Large intestine (tissue), 12 donors: ENCODE measurements at places on chromosomes 3 and 15.
A peak's percentile ranks its signal among the peaks of the same experiment; 100 is the strongest.

GRCh38 chr3:87732294-87732693 is 326.5 kb downstream of the CGGBP1 start:
- H3K4me3 ChIP-seq, result no peak overlapping the region
- H3K4me1 ChIP-seq, result no peaks in the 10 kb centered on the region
- DNase-seq, result no peak
- H3K27me3 ChIP-seq, result no peaks in the 10 kb centered on the region
- H3K36me3 ChIP-seq, result no peaks in the 10 kb centered on the region

- H3K4me3 ChIP-seq, result no peak overlapping the region
- no peak for DNase-seq
- H3K27me3 ChIP-seq, result no peaks in the 10 kb centered on the region
- peaks cover 24% of the 10 kb centered on the region for H3K4me1 ChIP-seq
- peaks cover 65% of the 10 kb centered on the region for H3K36me3 ChIP-seq
These were observed 10.5 kb downstream of the ACOX2 start for GRCh38 chr3:58526515-58526957.

- no peaks in the 10 kb centered on the region for H3K27me3 ChIP-seq
- DNase-seq, result no peak
- H3K4me1 ChIP-seq, result no peaks in the 10 kb centered on the region
- no peak overlapping the region for H3K4me3 ChIP-seq
These were observed 304.1 kb downstream of the ZNF621 start for GRCh38 chr3:40828741-40829415.

DNA sequence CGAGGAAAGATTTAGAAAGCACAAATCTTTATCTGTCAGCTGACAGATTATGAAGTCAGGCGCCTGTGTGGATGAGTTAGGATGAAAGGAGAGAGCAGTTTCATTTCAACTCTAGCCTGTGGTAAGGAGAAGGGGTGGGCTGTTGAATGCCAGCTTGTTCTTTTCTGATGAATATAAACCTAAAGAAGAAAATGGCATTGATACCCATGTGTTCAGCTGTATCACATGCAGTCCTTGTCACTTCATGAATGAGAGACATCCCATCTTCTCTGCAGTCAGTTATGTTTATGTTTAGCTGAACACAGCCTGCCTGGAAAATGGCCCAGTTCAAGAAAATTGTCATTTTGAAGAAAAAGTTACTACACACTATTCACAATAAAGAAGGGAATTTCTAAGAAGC is 345.7 kb upstream of the RBMS3 start:
- no peak overlapping the region for H3K27ac ChIP-seq
- DNase-seq, result no peak
- no peaks in the 10 kb centered on the region for H3K4me1 ChIP-seq
- H3K36me3 ChIP-seq, result no peaks in the 10 kb centered on the region
- H3K4me3 ChIP-seq, result no peak overlapping the region

GRCh38 chr3:16328124-16328523 is 63.1 kb downstream of the OXNAD1 start:
- DNase-seq, result no peak
- no peaks in the 10 kb centered on the region for H3K27me3 ChIP-seq
- H3K36me3 ChIP-seq, result peaks cover 47% of the 10 kb centered on the region
- no peaks in the 10 kb centered on the region for H3K4me1 ChIP-seq
- no peak overlapping the region for H3K4me3 ChIP-seq

DNA sequence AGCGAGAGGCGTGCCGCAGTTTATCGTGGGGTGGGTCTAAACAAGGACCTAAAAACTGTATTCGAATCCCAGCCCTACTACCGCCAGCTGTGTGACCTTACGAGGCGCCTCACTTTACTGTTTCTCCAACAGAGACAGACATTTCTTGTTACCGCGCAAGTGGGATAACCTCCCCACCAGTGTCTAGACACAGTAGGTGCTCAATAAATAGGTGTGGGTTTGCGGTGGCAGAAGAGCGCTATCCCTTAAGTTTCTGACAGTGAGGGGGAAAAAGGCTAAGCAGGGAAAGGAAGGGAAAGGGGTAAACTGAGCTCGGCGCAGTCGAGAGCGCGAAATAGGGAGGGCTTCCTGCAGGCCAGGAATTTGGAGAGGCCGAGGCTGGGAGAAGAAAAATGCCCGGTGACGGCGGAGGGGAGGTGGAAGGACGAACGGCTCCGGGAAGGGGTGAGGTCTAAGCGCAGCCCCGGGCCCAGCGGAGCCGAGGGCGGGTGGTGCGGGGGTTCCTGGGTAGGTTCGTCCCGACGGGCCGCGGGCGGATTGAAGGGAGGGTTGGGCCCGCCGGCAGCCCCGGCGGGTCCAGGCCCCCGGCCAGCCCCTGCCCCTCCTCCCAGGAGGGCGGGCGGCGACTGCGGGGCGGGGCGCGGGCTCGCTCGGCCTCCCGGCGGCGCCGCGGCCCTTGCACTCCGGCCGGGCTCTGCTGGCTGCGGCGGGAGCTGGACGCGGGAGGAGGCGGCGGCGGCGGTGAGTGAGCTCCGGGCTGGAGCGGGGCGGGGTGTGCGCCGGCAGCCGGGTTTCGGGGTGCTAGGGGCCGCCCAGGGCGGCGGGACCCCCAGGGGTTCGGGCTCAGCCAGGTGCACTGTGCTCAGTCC is at the start of gene CGNL1:
Gene CGNL1, plus strand, starts transcription at position 679 of the 869 bp plus-strand sequence. CDS start 61,495 bp downstream, outside the sequence.
- no peaks in the 10 kb centered on the region for H3K36me3 ChIP-seq
- peak; percentile 32 for DNase-seq
- H3K4me3 ChIP-seq, result peak within 1 kb of the TSS; percentile 45
- H3K27ac ChIP-seq, result no peak within 1 kb of the TSS
- H3K4me1 ChIP-seq, result peaks cover 9% of the 10 kb centered on the region
- peaks cover 12% of the 10 kb centered on the region for H3K27me3 ChIP-seq

DNA sequence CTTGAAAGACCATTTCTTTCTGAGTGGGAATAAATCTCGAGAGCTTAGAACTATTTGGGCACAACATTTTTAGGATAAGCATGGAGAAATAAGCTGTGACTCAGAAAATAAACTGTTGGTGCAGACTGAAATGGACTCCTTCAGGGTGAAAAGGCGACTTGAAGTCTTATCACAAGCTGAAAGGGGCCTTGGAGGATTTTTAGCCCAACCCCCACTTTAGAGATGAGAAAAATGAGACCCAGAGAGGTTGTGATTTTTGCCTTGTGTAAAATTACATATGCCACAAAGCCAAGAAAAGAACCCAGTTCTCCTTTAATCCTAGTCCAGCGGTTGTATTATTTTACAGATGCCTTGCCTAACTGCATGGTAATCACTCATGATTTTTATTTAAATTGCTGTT is 1.5 kb downstream of the ATP1B3 start:
- H3K4me3 ChIP-seq, result peak overlapping the region; percentile 73
- DNase-seq, result peak; percentile 53
- no peaks in the 10 kb centered on the region for H3K4me1 ChIP-seq
- peaks cover under 1% of the 10 kb centered on the region for H3K36me3 ChIP-seq

DNA sequence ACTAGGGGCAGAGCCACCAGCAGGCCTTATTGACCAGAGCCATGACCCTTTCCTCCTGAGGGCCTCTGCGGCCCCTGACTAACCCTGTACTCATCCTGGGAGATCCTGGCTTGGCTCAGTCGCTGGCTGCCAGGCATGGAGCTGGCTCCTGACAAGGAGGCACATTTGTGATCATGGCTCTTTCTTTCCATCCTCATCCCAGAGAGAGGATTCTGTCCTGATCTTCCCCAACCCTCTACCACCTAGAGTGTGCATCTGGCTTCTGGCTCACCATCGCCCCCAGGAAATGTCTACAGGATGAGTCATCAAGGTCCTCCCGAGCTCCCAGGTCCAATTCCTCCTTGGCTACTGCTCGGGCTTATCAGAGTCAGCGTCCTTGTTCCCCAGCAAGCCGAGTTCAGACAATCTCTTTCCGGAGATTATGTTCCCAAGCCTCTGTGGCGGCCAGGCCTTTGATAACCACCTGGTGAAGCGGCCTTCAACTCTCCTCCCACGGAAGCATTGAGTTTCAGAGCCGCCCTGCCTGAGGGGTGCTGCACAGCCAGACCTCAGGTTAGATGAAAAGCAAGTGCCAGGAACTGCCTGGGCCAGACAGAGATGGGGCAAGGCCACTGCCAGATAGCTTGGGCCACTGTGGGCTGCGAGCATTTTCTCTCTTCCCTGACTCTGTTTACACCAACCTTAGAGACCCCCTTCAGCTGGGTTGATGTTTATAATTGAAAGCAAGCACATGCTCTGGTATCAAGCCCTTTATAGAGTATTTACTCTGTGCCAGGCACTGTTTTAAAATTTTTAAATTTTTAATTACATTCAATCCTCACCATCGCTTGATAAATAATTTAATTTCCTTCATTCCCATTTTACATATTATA is 44.3 kb upstream of the MRPS22 start:
- H3K27me3 ChIP-seq, result no peaks in the 10 kb centered on the region
- H3K27ac ChIP-seq, result no peak overlapping the region
- no peaks in the 10 kb centered on the region for H3K36me3 ChIP-seq
- no peak overlapping the region for H3K4me3 ChIP-seq
- H3K4me1 ChIP-seq, result no peaks in the 10 kb centered on the region

DNA sequence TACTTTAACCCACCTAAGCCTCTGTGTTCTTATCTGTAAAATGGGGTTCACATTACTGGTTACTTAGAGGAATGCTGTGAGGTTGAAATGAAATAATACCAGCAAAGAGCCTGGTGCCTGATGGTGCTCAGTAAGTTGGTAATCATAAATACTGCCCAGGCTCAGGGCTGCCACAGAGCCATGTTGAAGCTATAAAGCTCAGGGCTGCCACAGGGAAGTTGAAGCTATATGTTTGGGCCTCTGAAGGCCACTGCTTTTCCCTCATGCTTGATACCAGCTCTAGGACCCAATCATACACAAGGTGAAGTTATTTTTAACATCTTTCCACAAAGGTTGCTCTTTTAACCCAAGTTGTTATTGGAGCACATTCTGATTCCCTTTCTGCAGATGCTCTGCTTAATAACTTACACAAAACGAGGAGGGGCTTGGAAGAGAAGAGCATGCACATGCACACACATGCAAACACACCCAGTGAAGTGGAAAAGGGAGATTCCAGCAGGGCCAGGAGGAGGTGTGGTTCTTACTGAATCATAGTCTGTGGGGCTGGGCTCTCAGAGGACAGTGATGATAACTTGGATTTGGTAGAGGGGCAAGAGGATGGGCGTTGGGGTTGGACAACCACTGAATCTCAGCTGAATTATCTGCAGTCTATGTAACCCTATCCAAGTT is 17.4 kb downstream of the PARP14 start:
- H3K36me3 ChIP-seq, result peaks cover 75% of the 10 kb centered on the region
- DNase-seq, result no peak
- no peaks in the 10 kb centered on the region for H3K27me3 ChIP-seq
- H3K27ac ChIP-seq, result no peak overlapping the region
- H3K4me3 ChIP-seq, result no peak overlapping the region

DNA sequence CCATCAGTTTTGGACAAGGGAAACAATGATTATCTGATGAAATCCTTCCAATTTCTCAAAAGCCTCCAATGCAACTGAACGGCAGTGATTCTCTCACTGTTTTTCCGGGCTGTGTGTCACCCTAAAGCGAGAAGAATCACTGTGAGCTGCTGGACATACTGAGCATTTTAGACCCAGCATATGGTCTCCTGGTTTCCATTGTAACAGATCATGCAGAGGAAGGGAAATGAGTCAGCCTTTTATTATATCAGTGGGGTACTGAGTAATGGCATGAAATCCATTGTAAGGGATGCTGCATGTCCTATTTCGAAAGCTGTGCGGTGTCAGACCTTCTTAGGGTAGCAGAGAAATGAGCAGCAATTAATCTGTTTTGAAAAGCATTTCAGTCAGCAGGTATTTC is 287.1 kb downstream of the IL5RA start:
- H3K36me3 ChIP-seq, result no peaks in the 10 kb centered on the region
- no peaks in the 10 kb centered on the region for H3K4me1 ChIP-seq
- H3K27ac ChIP-seq, result no peak overlapping the region
- H3K27me3 ChIP-seq, result no peaks in the 10 kb centered on the region
- no peak for DNase-seq
- no peak overlapping the region for H3K4me3 ChIP-seq

DNA sequence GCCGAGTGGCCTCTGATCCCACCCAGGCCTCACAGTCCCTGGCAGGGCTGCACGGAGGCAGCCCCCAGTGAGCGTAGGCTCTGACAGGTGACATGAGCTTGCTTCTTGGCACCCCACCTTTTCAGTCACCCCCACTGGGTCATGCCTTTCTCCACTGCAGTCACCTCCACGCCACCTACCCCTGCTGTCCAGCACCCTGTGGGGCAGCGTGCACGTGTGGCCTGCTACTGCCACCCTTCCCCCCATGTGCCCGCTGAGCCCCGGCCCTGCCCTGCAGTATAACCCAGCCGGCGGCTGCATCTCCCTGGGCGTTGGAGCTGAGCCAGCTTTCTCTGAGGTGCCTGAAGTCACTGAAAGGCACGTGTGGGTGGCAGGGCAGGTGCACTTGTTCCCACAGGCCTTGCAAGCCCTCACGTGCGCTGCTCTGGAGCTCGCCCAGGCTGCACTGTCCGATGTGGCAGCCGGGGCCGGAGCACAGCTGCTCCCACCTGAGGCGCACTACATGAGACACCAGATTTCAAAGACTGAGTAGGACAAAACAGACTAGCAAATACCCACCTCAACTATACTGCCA is 65.6 kb downstream of the NIPA2 start:
- H3K27me3 ChIP-seq, result no peaks in the 10 kb centered on the region
- no peaks in the 10 kb centered on the region for H3K4me1 ChIP-seq
- DNase-seq, result no peak

- H3K27me3 ChIP-seq, result no peaks in the 10 kb centered on the region
- H3K4me3 ChIP-seq, result no peak overlapping the region
- DNase-seq, result no peak
These were observed 21.4 kb upstream of the USF3 start for GRCh38 chr3:113717818-113718217.

DNA sequence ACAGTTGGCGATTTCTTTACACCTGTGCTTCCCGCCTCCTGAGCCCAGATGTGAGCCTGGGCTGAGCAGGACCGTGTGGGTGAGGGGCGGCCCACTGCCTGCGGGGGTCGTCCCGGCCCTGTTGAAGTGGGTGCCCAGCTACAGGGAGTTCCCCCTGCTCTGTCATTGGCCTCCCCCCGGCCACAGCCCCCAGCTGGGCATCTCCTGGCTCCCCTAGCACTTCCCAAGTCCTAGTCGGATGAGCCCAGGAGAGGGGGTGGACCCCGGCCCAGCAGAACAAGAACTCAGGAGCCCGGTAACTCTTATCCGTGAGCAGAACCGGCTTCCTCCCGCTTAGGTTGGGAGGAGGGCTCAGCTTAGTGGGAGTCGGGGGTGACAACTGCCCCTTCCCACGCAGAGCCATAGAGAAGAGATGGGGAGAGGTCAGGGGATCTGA is 757 bp downstream of the PAQR5 start:
- no peaks in the 10 kb centered on the region for H3K36me3 ChIP-seq
- peaks cover 24% of the 10 kb centered on the region for H3K27me3 ChIP-seq
- H3K4me3 ChIP-seq, result no peak overlapping the region
- peaks cover 15% of the 10 kb centered on the region for H3K4me1 ChIP-seq
- DNase-seq, result no peak

- peak; percentile 32 for DNase-seq
- H3K27me3 ChIP-seq, result no peaks in the 10 kb centered on the region
These were observed 73.8 kb upstream of the HEG1 start for GRCh38 chr3:125129512-125129997.

DNA sequence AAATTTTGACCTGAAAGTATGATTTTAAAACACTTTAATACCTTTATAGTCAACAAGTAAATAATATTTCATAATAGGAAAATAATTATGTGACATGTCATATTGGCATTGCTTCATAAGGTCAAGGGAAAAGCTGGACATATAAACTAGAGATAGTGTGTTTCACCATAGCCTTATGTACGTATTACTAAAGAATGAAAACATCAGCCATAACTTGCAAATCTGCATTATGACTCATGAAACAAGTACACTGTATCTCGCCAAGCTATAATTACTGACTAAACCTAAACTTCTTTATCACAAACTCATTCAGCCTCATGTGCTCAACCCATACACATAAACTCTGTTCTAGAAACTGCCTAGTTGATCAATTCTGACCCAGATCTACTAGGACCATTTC is 950.1 kb downstream of the FHIT start:
- H3K36me3 ChIP-seq, result no peaks in the 10 kb centered on the region
- peak overlapping the region; percentile 49 for H3K27ac ChIP-seq
- DNase-seq, result peak; percentile 37
- no peaks in the 10 kb centered on the region for H3K27me3 ChIP-seq
